Psoas muscle (tissue), 8 donors: ENCODE measurements at places on chromosomes 5 and 9. TPM values are rescaled to one million over a fixed set of nuclear protein-coding genes. Genes with fewer than 3 reads are reported as not detected.

MYMK gene
- total RNA-seq, result not detected

NUTM2F gene
- total RNA-seq, result not detected

OR1Q1 gene
- not detected for total RNA-seq

FOXD4 gene
- total RNA-seq, result 0.14 TPM

GRCh38 chr5:106784846-106785245 is 885.9 kb downstream of the EFNA5 start:
- no peak for DNase-seq

GRCh38 chr9:75128535-75128934 is 40.2 kb downstream of the OSTF1 start:
- no peak for DNase-seq

GRCh38 chr9:28750136-28750535 is 1176.9 kb upstream of the C9orf72 start:
- DNase-seq, result no peak

GRCh38 chr5:2534251-2534650 is 217.2 kb downstream of the IRX2 start:
- no peak for DNase-seq

DNA sequence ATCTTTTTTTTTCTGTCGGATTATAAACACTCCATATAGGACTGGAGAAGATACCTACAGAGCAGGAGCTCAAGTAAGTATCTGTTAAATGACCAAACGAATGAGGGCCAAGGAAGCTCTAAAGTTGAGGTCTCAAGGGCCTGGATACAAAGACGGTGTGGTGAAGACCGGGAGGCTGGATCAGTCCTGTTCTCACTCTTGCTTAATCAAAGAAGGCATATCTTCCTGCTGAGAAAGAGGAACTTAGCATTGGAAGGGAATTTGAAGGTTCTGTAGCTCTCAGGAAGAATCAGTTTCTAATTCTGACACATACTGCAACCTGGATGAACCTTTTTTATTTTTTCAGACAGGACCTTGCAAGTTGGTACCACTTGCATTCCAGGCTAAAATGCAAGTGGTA is 28.3 kb upstream of the PAX5 start:
- DNase-seq, result no peak
